ENCODE measurements at places on chromosomes 7 and 10. TPM values are rescaled to one million over a fixed set of nuclear protein-coding genes. Genes with fewer than 3 reads are reported as not detected.

Gene PLAC9
- total RNA-seq: 15.5 TPM

Gene GTF2IRD2
- total RNA-seq: 6.5 TPM

Gene TIMM23B
- 17.6 TPM for total RNA-seq

Gene TRRAP
- 25.3 TPM for total RNA-seq

Gene BLNK
- not detected for total RNA-seq

Gene VOPP1
- 83.3 TPM for total RNA-seq

Gene ADRB1
- under 0.01 TPM for total RNA-seq

Gene EN2
- total RNA-seq: not detected

Gene COL26A1
- not detected for total RNA-seq

Gene CHST3
- total RNA-seq: 15.4 TPM

Gene CPVL
- 0.66 TPM for total RNA-seq

Gene FOXI2
- total RNA-seq: not detected

Gene C10orf95
- total RNA-seq: not detected

Gene CCDC71L
- 34.1 TPM for total RNA-seq

Gene FAM25G
- not detected for total RNA-seq

Gene CTNNA3
- not detected for total RNA-seq

Gene ZCWPW1
- total RNA-seq: 1.3 TPM

Gene SPRN
- total RNA-seq: 3.1 TPM

Gene AKR1C1
- 528 TPM for total RNA-seq

Gene MACC1
- 0.15 TPM for total RNA-seq

Gene OR2A1
- total RNA-seq: under 0.01 TPM

Gene HSPA12A
- total RNA-seq: 9.0 TPM

Gene H2BK1
- not detected for total RNA-seq

Gene VWA2
- 0.58 TPM for total RNA-seq

Gene TMEM229A
- total RNA-seq: not detected

Gene GNG11
- 18.7 TPM for total RNA-seq

Gene PNLIPRP2
- total RNA-seq: not detected

Gene ACHE
- 2.2 TPM for total RNA-seq

Gene FKBP9
- total RNA-seq: 372 TPM

Gene GALNT11
- total RNA-seq: 54.8 TPM

Gene AGBL3
- 0.83 TPM for total RNA-seq

Gene C1GALT1
- 26.5 TPM for total RNA-seq

Gene EBF3
- total RNA-seq: 16.5 TPM

Gene PTPN20
- 0.33 TPM for total RNA-seq

Gene AOC1
- not detected for total RNA-seq

Gene LIPF
- 0.29 TPM for total RNA-seq

Gene CTTNBP2
- 22.3 TPM for total RNA-seq

Gene TSPAN12
- total RNA-seq: 0.73 TPM

Gene WNT8B
- not detected for total RNA-seq

Gene HOXA9
- total RNA-seq: 0.15 TPM

All from smooth muscle cell of trachea (primary cell).